ENCODE measurements at places on chromosomes 13 and 19. TPM values are rescaled to one million over a fixed set of nuclear protein-coding genes. Genes with fewer than 3 reads are reported as not detected.

Gene C19orf18
- total RNA-seq = 0.25 TPM

Gene CCNA1
- 9.0 TPM for total RNA-seq

Gene ZNF730
- total RNA-seq = 2.0 TPM

Gene EXOSC5
- total RNA-seq = 9.6 TPM

Gene GPI
- total RNA-seq = 211 TPM

Gene ADGRE3
- total RNA-seq = not detected

Gene CBY2
- not detected for total RNA-seq
